Stimulated activated CD4-positive, alpha-beta T cell treated with anti-CD3 and anti-CD28 coated beads, TNF-alpha, amount 100 ng/mL, for 4 hours (primary cell): ENCODE measurements at places on chromosomes 1 and 21.
A peak's percentile ranks its signal among the peaks of the same experiment; 100 is the strongest.

DNA sequence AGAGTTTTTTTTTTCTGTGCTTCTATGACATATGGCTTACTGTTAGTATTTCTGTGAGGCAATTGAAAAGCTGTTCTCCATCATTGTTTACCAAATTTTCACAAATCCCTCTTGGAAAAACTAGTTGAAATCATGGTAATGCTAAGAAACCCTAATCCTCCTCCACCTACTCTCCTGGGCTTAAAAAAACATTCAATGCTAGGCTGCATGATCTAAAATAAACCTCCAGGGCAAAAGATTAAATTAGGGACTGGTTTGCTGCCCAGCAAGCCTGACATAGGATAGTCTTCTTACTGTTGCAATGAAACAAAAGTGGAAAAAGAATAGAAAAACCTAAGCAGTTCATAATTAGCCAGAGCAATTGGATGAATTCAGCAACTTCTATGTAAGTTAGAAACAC lies 16.1 kb downstream of the C1orf52 start:
- DNase-seq, result no peak

- no peak for DNase-seq
Observed at GRCh38 chr21:42393443-42393950, 2.4 kb downstream of the TMPRSS3 start.

GRCh38 chr1:33384040-33384812 lies 46.7 kb downstream of the PHC2 start:
- no peak for DNase-seq

DNA sequence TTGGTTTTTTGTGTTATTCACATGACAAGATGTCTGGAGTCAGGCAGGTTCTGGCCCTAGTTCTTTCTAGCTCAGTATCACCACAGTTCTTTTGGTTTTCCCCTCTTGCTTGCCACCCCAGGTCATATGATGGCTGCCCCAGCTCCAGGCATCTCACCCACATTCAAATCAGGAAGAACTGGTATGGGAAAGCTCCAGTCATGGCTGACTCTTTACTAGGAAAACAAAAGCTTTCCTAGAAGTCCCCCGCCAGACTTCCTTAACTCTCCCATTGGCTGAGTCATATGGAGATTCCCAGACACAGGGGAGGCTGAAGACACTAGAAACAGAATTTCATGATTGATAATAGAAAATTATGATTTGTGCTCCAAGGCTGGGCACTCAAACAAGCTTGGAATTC lies 22.1 kb upstream of the EYA3 start:
- DNase-seq, result no peak

DNA sequence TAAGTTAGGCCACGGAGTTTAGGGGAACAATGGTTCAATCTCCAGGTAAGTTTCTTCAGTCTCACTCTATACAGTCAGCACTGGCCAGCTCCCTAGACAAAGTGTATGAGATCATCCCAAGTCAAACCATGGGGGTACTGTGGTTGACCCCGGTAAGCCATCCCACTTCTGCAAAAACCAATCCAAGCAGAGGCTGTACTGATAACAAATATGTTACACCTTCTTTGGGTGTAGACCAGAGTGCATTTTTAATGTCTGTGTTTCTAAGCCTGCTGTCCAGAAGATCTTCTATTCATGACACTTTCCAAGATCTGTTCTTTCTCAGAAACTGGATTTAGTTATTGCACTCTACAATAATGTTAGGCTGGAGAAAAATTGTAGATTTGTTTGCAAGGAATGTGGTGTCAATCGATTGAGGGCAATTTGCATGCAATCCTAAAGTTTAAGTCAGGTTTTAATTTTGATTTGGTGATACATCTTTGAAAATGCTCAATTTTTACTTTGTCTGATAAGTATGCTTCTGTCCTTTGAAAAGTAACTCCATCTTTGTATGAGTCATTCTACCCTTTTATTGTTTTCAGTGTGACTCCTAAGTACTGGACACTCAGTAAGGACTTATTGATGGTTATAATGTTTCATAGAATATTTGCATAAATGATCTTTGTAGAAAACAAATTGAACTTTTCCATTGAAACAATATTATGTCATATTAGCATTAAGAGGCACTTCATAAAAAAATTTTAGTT lies 152.4 kb downstream of the HLX start:
- no peak for DNase-seq

DNA sequence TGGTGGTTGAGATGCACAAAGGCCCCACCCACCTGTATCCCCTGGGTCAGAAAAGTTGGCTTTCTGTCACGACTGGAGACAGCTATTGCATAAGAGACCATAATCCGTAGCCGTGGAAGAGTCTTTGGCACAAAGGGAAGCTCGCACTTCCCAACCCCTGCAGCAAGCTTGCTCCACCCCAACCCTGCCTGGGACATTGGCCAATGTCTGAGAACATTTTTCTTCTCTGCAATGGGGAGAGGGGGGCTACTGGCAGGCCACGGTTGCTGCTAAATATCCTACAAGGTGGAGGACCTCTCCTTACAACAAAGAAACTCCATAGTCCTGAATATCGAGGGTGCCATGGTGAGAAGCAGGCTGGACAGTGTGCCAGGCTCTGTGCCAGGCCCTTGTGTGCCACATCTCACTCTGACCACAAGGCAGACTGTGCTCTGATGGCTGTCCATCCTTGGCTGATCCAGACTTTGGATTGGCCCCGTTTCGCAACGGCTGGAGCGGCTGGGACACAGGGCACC lies 104.1 kb downstream of the CSMD2 start:
- no peak for DNase-seq

DNA sequence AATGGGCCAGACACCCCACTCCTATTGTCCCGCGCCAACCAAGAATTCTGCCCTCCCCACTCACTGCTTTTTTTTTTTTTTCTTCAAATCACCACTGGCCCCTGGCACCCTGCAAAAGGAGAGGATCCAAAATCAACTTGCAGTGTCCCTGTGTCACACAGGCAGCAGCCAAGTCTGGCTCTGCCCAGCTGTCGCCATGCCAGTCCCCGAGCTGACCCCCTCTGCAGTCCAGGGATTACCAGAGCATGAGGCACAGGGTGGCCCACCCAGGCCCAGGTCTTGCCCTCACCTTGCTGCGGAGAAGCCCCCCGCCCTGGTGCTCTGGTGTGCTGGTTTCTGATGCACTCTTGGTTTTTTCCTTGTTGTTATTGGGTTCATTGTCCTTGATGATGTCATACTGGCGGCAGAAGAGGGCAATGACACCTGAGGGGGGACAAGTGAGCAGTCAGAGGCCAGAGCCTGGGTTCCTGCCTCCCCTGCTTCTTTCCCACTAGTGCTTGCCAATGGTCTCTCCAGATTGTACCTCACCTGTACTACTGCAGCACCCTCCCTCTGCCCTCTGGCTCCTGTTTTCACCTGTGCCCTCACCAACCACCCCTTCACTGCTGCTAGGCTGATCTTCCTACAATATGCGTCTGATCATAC lies 6.2 kb downstream of the FNDC5 start:
- DNase-seq, result no peak

- no peak for DNase-seq
Observed at GRCh38 chr1:33348194-33348593, 27.3 kb upstream of the A3GALT2 start.

DNA sequence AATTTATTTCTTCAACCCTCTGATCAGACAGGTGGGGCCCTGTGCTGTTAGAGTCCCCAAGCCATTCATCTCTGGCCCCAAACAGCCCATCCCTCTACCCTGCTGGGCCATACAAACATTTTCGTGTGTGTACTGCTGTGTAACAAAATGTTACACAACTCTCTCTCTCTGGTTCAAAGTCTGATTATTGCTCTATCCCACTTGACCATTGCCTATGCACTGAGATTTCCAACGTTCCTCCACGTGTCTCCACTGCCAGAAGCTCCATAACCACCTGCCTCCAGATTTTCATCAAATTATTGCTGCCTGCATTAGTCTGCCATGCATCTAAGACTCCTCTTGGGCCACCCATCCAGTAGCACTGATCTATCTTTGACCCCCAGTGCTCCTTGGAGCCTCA lies 104.8 kb downstream of the ELAVL4 start:
- DNase-seq, result no peak

GRCh38 chr1:47515164-47515789 lies 77.4 kb downstream of the FOXD2 start:
- no peak for DNase-seq

- no peak for DNase-seq
Observed at GRCh38 chr1:107545056-107545577, 404.3 kb downstream of the NTNG1 start.

- peak; percentile 49 for DNase-seq
Observed at GRCh38 chr1:43991476-43992231, at the start of gene CCDC24. Gene CCDC24 (plus strand): TSS chr1:43991599. CDS start chr1:43991879, 280 bp downstream.

DNA sequence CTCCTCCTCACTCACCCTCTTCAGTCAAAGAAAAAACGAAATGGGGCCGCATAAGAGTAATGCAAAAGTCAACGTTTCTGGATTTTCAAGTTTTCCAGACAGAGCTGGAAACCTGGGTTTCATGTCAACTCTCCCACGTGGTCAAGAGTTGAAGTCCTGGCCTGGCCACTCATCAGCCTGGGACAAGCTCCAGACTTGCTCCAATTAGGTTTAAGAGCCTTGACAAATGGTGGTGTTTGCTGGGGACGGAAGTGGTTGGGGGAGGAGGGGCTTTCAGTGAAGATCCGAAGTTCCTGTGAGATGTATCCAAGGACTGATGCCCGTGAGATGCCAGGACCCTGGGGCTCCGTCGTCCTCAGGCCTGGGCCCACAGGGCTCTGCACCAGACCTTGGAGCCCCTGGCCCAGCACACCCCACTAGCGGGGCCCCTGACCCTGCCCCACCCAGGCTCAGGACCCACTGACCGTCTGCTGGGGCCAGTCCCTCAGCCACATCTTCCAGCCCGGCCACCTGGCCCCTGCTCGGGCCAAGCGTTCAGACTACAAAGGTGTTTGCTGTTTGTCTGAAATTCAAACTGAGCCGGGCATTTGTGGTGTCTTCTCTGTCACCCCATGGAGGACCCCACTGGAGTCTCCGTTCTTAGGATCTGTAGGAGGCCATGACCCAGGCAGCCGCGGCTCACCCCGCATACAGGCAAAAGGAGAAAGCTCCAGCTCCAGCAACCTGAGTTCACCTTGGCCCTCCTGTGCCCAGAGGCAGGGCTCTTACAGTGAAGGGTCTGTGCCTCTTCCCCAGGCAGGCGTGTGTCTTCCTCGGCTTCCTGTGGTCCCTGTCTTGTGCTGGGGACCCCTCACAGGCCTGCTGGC lies 53.3 kb downstream of the SIK1 start:
- no peak for DNase-seq

DNA sequence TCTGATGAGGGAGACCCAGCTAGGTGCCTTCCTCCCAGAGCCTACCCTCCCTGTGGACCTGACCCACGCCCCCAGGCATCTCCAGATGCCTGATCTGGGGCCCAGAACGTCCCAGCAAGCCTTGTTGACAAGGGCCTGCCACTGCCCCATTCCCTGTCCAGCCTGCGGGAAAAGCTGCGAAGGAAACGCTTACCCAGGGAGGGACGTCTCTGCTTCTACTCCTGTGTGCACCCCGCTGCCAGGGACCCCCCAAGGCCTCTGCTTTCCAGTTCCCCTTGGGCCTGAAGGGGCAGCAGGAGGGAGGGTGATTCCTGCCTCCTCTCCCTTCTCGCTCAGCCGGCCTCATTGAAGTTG lies 11.6 kb upstream of the CLSTN1 start:
- no peak for DNase-seq

DNA sequence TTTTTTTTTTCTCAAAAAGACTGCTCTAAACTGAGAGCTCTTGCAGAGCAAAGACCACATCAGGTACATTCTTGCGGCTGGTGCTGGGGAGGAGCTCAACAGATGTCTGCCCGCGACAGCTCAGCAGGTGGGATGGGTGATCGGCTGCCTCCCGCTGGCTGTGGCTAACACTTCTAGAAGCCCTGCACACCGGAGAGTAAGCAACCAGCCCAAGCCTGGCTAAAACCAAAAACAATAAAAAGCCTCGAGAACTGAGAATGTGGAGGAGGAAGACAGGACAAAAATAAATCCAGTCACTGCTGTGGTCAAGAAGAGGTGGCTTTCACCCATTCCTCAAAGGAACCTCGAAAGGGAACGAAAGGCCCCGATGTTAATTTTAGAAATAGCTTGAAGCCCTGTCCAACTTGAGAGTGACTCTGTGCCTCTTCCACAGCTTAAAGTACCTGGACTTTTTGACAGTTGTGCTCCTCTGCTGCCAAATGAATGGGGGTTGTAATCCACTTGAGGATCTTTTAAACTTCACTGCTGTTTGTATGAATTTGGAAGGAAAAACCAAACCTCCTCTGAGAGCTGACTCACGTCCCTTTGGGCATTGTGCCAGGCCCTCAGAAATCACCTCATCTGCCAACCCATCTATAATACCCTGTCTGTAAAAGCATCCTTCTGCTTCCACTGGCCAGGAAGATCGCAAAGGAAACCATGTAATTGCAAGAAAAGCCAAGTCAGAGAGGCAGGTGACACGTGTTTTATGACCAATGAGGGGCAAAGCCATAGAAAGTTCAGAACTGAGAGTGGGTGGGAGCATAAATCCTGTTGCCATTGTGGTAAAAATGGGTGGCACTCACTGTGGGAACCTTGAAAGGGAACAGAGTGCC lies 78.6 kb downstream of the KCNN3 start:
- peak; percentile 69 for DNase-seq

DNA sequence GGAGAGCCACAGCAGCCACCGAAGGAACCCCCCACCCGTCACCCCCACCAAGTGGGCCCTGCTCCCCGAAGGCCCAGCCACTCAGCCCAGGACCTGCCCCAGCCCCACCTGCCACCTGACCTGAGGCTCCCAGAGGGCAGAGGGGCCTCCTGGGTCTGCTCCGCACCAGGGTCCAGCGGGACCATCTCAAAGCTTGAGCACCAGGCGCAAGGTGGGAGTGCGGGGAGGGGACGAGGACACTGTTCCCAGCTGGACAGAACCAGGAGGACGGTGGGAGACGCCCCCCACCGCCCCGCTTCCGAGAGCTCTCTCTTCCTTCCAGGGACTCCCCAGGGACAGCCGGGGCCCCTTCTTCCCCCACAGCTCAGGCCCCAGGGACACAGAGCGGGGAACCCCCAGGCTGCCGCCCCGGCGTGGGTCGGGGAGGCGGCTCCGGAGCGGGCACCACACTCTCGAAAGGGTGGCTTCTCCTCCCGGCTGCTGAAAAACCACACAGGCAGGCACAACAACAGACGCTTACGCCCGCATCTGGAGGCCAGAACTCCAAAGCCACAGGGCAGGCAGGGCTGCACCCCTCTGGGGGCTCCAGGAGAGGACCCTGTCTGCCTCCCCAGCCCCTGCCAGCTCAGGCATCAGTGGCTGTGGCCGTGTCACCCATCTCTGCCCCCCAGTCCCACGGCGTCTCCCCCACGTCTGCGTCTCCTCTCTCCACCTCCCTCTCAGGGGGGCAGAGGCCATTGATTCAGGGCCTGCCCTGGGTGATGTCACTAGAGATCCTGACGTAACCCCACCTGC lies 1.9 kb upstream of the TTLL10 start:
- DNase-seq, result no peak

DNA sequence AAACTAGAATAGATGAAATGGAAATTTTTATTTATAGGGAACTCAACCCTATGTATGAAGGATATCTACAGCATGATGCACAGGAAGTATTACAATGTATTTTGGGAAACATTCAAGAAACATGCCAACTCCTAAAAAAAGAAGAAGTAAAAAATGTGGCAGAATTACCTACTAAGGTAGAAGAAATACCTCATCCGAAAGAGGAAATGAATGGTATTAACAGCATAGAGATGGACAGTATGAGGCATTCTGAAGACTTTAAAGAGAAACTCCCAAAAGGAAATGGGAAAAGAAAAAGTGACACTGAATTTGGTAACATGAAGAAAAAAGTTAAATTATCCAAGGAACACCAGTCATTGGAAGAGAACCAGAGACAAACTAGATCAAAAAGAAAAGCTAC lies 7.9 kb downstream of the USP1 start:
- no peak for DNase-seq
